NCI-H446 treated with DMSO at 0.1 percent for 48 hours (cell line): ENCODE measurements at places on chromosomes 6 and 20.

DNA sequence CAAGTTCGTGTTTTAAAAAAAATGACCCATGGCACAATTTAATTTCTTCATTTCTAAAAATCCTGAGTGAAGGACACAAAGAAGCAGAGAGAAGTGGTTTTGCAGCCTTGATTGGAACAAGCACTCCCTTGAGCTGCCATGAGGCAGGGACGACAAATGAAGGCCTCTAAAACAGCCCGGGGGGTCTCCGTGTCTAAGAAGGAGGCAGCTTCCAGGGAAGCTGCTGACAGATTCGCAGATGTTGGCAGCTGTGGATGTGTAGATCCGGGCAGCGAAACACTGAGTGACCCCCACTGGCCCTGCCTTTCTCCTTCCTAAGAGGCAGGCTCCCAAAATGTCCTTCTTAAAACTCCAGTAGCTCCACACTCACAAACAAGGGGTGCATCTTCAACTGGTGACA, 9.6 kb upstream of the LBP start:
- DNase-seq: no peak

GRCh38 chr6:4885341-4885933, 109.2 kb downstream of the CDYL start:
- no peak for DNase-seq

DNA sequence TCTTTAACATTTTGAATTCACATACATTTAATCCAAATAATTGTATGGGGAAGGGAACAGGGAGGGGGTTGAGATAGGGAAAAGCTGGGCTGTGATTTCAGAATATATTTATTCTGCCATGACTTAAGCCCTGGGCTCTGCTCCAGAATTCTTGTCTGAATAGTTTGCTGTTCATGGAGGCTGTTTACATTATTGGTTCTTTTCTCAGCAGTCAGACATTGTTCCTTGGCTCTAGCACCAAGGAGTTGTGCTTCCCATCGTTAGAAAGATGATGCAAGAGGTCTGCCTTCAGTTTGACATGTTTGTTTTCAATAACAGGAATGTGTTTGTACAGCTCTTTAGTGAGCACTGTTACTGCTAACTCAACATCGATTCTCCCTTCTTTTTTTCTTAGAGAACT, 198.8 kb upstream of the CDYL start:
- peak; percentile 3 for DNase-seq

GRCh38 chr6:21922086-21922485, 328.5 kb downstream of the SOX4 start:
- no peak for DNase-seq

GRCh38 chr6:7406743-7407142, 17.1 kb downstream of the RIOK1 start:
- DNase-seq: no peak

DNA sequence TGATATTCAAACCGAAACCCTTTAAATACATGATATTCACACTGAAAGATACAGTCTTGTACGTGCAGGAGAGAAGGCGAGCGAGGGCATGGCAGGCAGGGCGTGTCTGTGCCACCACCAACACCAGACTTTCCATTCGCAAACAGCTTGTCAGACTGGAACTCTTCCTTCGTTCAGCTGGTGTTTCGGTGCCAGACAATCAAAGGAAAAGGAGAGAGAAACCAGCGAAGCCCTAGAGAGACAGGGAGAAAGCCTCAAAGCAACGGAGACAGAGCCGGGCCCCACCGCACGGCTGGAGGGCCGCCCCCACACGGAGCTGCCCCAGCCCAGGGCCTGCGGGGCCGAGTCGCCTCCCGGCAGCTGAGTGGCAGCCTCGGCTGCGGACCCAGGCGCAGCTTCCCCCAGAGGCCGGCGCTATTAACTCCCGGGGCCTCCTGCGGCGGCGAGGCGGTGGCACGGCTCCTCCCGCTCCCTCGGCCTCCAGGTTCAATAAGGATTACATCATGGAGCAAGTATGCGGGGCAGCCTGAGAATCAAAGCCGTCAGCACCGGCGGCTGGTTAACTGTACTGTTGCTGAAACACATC, 32.1 kb upstream of the NR2E1 start:
- DNase-seq: peak; percentile 2

DNA sequence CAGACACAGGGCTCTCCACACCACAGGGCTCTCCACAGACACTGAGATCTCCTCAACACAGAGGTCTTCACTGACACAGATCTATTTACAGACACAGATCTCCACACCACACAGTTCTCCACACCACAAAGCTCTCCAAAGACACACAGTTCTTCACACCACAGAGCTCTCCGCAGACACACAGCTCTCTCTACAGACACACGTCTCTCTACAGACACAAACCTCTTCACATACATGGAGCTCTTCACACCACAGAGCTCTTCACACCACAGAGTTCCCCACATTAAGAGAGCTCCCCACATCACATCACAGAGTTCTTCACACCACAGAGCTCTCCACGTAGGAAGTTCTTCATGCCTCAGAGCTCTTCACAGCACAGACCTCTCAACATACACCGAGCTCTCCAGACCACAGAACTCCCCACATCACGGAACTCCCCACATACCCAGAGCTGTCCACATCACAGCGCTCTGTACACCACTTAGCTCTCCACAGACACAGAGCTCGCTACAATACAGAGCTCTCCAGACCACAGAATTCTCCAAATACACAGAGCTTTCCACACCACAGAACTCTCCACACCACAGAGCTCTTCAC, 53.9 kb downstream of the ERMARD start:
- no peak for DNase-seq

DNA sequence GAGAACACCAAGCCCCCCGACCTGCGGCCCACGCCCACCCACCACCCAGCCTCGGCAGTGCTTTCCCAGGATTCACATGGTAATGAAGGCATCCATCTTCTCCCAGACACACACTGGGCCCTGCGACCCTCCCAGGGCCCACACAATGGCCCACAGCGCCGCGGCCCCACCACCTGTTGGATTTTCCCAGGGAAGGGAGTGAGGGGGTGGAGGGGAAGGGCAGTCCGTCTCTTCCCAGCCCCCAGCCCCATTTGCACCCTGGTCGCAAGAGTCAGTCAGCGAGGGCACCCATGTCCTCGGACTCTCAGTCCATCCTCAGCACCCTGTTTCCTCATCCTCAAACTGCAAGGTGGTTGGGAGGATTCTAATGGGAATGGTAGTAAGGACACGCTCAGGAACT, 23.7 kb upstream of the ID1 start:
- no peak for DNase-seq

- DNase-seq: no peak
Observed at GRCh38 chr6:13243033-13243432, 85.3 kb downstream of the TBC1D7 start.

DNA sequence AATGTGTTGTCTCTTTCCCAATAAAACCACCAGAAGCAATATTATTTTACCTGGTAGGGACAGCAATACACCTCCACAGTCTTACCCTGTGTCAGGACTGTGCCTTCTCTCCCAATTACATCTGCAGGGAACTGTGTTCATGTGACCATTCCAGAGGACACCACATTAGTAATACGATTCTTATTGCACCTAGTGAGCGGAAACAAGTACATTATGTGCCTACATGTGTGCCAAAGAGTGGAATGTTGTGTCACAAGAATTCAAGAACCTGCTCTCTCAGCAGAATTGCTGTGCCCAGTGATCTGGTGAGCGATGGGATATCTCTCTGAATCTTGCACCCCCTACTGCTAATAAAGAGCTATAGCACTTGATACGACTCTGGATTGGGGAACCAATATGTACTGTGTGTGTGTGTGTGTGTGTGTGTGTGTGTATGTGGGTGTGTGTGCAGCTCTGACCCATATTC, 57.4 kb upstream of the FOXC1 start:
- no peak for DNase-seq

DNA sequence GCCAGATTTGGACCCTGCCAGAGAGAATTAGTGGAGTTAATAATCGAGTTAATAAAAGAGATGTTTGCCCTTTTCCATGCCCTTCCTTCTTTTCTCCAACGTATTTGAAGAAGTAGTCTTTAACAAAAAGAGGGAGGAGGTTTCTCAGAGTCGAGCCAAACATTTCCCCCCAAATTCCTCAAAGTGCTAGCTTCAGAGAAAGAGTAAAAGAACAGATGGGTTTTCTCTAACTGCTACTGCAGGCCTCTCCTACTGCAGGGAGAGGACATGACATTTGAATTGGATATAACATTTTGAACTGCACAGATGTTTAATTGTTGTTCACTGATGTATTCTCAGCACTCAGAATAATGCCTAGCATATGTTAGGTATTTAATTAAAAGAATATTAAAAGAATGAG, 25.5 kb downstream of the RWDD2A start:
- DNase-seq: no peak

- no peak for DNase-seq
Observed at GRCh38 chr20:22339946-22340345, 244.4 kb downstream of the FOXA2 start.

DNA sequence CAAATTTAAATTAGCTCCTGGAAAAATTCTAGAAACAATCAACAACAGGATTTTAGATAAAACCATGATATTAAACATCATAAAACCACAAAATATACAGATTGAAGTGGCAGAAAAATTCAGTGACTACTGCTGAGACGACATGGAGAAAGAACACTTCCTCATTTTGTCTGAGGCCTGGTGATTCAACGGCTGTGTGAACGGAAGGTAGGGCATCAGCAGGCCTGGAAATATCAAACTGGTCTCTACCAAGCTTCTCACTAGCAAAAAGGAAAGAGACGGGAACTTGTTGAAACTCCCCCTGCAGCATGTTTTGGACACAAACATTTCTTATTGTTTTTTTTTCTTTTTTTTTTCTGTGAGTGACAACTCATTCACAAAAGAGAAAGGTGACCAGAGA, 58.0 kb upstream of the AHI1 start:
- no peak for DNase-seq

DNA sequence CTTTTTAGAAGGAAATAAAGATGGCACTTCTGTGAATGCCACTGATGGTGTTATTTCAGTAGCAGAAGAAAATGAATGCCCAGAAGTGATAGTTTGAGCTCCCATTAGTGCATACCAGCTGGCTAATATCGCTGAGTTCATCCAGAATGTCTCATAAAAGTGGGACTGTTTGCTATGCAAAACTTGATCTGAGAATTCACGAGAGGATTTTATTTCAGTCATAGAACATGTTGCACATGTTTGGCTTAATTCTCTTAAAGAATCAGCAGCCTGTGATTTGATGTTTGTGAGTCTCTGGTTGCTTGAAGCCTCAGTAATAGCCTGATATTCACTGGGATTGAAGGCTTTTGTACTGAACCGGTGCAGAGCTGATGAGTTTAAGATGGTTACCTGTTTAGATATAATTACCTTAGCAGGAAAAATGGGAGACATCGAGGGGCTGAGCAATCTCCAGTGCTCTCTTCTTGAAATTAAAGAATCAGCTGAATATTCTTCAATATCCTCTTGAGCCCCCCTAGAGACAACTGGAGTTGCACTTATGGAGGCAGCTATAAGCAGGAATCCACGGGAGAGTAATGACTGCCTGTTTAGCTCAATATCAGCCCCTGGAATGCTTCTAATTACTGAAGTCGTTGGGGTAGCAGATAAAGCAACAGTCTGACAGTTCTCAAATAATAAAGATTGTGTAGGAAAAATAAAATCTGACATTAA, 955.5 kb downstream of the PHF3 start:
- DNase-seq: no peak

DNA sequence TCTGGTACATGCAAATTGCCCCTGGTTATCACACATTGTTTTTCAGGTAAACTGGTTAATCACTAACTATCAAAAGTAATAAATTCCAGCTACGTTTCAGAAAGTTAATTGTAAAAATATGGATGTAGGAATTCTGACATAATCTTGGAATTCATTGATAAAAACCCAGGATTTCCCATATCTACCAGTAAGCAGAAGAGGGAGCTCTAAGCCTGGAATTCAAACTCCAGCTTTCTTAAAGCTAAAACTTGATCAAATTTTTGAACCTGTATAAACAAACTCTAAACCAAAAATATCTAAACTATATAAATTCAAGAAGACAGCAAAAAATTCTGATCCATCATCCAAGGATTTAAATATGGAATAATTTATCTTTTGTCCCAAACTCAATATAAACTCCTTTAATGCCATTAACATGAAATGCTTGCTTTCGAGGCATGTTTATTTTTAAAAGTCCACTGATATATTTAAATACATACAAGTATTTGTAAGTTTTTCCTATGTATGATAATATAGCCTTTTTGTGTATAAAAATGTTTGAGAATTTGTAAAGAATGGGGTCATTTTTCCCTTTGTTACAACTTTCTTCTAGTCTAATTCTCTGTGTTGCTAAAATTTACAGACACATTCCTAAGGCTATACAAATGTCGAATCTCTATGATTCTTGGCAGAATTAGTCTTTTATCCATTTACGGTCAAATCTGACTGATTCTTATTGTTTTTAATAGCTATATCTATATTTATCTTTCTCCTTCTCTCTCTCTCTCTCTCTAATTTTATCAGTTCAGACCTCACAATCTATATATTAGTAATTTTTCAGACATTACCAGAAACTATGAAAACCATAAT, 91.4 kb upstream of the RNF217 start:
- no peak for DNase-seq

- DNase-seq: peak; percentile 26
Observed at GRCh38 chr6:131949909-131950766, 1.0 kb downstream of the CCN2 start.

DNA sequence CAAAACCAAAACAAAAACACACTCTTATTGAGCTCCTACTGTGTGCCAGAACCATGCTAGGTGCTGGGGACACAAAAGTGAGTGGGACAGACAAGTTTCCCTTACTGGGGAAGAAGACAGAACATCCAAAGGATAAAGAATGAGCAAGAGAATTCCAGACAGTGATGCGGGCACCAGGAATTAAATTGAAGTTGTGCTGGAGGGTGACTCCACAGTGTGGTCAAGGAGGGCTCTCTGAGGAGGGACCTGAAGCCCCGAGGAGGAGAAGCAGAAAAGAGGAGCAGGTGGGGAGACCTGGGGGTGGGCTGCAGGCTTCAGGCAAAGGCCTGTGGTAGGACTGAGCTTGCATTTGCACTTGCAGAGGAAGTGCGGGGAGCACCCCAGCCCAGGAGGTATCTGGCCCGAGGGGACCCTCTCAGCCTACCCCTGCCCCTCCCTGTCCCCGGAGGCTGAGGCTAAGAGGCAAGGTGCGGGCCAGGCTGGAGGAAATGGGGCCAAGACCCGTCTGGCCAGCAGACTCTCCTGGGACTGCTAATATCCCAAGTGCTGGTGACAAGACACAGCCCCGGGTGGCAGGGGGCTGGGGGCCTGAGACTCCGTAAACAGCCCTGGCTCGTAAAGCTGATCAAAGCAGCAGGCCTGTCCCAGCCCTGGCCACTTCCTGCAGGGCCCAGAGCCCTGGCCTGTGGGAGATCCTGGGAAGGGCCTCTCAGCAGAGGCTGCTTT, 57.1 kb downstream of the SNAI1 start:
- DNase-seq: no peak

- DNase-seq: no peak
Observed at GRCh38 chr20:64161356-64162238, 2.7 kb upstream of the MYT1 start.
